NCI-H1048 (cell line): ENCODE measurements at places on chromosomes 6 and 20.

- no peak for DNase-seq
Observed at GRCh38 chr20:38205001-38205400, 39.9 kb upstream of the TGM2 start.

DNA sequence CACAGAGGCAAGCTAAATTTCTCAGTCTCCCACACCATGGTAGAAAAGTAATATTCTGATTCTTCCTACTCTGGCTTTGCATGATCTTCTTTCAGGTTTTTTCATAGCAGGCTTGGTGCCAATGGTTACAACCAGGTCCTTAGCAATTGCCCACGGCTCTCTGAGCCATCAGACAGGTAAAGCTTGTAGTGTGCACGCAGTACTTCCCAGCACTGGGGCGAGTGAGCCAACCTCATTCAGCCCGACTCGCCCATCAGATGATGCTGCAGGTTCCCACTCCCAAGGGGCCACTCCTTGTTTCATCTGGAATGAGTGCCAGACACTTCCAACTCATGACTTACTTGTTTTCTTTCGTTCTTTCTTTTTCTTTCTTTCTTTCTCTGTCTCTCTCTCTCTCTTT is 78.3 kb downstream of the PERP start:
- DNase-seq: no peak

DNA sequence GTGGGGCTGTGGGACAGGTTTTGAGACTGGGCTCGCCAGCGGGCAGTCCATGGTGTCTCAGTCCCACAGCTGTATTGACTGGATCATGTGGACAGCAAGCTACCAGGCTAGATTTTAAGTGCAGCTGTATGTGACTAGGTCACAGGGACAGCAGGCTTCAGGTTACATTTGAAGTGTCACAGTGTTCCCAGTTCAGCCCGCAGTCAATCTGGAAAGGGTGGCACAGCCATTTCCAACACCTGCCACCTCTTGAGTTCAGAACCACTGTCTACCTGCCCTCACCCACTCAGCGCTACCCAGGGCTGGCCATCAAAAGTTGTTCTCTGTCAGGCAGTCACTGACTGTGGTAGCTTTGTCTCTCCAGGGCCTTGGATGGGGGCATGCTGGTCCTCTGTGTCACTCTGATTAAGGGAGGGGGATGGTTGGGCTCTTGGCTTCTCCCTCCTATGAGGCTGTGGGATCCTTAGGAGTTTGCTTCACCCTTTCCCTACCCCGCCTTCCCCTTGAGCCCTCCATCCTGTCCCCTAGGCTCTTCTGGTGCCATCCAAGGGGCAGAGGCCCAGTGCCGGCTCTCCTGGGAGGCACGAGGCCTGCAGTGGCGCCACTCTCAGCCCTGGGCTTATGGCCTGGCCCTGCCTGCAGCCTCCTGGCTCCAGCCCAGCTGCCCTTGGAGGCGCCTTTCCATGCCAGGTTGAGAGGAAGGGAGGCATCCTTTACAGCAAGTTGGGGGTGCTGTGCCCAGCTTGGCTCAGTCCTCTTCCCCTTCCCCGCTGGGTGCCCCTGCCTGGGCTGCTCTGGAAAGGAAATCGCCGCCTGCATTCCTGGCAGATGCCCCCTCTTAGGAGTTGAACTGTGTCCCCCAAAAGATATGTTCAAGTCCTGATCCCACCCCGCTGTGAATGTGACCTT is 44.9 kb downstream of the PNLDC1 start:
- DNase-seq: no peak

GRCh38 chr6:30327232-30327746 is 562 bp downstream of the TRIM39 start:
- no peak for DNase-seq

DNA sequence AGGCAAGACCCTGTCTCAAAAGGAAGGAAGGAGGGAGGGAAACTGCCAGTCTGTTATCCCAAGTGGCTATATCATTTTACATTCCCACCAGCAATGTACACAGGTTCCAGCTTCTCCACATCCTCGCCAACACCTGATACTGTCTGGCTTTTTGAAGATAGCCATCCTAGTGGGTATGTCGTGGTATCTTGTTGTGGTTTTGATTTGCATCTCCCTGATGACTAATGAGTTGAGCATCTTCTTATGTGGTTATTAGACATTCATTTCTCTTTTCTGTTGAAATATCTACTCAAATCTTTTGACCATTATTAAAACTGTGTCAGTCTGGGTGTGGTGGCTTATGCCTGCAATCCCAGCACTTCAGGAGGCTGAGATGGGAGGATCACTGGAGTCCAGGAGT is 47.9 kb upstream of the ARID1B start:
- DNase-seq: no peak

GRCh38 chr6:6583836-6584235 is 4.7 kb upstream of the LY86 start:
- DNase-seq: no peak

GRCh38 chr6:104421650-104422049 is 438.1 kb downstream of the HACE1 start:
- no peak for DNase-seq

GRCh38 chr6:16723826-16724225 is 37.4 kb downstream of the ATXN1 start:
- no peak for DNase-seq

GRCh38 chr6:165632194-165632593 is 30.8 kb downstream of the PDE10A start:
- no peak for DNase-seq

DNA sequence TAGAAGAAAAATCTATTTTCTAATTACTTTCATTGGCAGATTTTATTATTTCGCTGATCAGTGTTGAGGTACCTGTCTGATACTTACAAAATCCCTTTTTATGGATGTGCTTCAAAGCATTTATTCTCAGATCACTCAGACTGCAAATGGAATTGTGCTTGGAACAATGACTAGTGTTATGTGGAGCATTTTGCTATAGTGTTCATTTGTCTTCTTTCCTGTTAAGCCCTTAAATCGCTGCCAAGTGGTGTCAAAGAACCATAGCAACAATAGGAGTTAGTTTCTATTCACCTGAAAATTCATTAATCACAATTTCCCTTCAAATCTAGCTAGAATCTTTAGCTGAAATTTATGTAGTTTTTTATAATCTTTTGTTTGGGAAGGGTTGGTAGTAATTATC is 29.8 kb downstream of the SMPDL3A start:
- no peak for DNase-seq

DNA sequence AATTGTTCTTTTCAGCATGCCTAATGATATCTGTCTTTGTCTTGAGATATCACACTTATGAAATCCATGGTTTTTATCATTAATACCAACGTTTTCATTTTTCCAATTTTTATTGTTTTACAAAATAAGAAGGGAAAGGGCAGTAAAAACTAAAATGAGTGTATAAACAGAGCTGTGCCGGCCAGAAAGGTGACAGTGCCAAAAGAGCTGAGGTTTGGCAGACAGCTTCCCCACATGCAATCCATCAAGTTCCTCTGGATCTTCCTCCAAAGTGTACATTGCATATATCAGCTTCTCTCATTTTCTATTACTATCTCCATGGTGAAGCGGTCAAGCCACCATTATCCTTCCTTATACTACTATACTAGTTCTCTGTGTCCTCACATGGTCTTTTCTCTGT is 10.1 kb upstream of the TMEM244 start:
- DNase-seq: no peak

DNA sequence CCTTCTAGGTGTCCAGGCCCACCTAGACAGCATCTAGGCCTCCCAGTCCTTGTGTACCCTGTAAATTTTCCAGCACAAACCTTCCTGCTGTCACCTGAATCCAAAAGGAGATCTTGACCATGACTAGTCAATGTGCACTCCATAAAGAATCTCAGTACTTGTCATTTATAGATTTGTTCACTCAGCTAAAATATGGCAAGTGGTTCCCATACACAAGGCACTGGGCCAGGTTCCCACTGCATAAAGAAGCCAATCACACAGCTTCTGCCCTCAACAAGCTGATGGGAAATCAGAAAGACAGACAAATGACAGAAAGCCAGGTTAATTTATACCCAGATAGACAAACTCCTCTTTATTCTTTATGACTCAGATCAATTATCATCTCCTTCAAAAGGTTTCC is 526.8 kb downstream of the CD83 start:
- no peak for DNase-seq

DNA sequence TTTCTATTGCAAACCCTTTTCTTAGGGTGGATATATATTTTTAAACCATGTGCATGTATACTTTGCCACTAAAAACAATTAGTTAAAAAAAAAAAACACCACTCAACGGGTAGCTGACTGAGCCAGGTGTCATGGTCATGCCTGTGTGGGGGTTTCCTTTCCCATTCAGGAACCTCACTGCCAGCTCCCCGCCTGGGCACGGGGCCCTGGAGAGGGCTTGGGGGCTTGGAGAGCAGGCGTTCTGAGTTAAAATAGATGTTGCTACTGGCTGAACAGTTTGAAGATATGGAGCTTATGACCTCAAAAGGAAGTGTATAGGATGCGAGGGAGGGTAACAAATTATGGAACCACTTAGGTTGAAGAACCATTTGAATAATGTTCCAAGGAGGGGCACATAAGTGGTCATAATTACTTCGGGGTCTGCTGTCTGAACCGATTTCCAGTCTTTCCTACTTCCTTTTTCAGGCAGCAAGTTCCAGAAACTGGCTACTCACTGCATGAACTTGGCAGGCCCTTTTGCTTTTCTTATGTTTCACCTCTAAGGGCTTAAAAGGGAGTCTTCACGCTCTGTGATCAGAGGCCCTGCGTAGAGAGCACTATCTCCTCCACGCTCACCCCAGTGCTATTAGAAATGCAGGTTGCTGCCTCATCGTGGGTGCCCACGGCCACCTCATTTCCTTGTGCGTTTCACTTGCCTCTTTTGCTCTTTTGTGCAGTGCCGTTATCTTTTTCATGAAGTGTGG is 9.9 kb downstream of the STX16 start:
- no peak for DNase-seq

GRCh38 chr6:35519313-35520015 is 6.8 kb upstream of the TULP1 start:
- no peak for DNase-seq

- no peak for DNase-seq
Observed at GRCh38 chr6:3415082-3415453, 41.8 kb downstream of the SLC22A23 start.

DNA sequence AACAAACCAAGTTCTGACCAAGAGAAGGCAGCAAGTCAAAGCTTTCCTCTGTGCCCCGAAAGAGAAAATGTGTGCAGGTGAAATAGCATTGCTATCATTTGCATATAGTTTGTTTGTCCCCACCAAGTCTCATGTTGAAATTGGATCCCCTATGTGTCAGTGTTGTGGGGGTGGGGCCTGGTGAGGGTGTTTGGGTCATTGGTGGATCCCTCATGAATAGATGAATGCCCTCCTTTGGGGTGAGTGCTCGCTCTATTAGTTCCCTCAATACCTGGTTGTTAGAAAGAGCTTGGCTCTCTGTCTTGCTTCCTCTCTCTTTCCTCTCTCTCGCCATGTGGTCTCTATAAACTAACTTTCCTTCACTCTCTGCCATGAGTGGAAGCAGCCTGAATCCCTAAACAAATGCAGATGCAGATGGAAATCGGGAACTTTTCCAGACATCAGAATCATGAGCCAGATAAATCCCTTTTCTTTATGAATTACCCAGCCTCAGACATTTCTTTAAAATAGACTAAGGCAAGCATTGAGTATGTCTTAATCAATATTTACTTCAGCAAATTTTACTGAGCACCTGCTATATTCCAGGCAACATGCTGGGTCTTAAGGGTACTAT is 43.8 kb upstream of the SYNDIG1 start:
- no peak for DNase-seq

DNA sequence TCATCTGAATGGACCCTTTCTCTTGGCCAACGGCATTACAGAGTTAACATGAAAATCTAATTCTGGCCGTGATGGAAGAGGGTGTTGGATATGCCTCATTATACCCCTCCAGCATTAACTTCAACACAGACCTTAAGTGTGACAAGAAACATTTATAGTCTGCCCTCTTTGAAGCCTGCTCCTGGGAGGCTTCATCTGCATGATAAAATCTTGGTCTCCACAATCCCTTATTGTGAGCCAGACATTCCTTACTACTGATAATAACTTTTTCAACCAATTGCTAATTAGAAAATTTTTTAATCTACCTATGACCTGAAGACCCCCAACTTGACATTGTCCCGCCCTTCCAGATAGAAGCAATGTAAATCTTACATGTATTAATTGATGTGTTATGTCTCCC is 9.3 kb upstream of the HBS1L start:
- no peak for DNase-seq

DNA sequence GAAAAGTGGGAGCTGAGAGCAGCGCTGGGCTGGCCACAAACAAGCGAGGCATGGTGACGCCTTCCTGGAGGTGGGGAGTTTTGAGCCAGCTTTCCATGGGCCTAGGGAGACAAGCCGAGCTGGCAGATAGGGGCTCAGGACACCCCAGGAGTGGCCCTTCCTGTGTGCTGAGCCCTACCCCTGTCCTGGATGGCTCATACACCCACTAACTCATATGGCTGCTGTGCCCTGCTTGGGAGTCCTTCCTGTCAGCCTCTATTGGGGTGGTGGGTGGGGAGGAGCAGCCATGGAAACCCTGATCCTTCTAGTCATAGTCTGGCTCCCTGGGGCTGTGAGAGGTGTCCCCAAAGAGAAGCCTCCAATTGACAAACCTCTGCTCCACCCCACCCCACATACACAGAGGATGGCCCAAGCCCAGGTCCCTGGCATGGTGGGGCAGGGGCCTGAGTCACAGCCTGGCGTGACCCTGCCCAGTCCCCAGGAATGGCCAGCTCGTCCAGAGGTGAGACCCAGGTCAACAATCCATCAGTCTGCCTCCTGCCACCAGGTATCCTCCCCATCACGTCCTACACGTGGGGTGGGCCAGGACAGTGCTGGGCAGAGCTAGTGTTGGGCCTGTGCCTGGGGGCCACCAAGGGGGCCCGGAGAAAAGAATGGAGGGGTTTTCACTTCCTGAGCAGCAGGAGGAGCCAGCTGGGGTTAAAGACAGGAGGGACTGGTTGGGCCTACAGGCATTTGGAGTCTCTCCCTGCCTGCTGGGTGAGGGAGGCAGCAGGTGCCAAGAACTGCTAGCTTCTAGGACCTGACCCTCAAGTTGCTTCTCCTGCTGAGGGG is 52.2 kb downstream of the MRPL14 start:
- DNase-seq: no peak

DNA sequence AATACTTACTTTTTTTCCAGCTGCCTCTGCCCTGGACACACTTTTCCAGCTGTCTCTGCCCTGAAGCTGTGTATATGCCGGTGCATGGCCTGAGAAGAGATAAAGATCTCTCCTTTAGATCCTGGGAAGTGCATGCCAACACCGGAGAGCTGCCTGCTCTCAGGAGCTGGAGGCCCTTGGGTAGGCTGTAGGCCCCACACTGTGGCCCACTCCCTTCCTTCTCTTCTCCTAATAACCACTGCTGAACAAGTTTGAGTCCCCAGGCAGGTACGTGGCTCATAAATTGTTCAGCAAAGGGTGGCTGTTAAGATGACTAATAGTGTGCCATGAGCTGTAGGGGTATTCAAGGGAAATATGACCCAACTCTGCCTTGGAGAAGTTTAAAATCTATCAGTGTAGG is 102.5 kb downstream of the CD24 start:
- no peak for DNase-seq

- no peak for DNase-seq
Observed at GRCh38 chr6:151276112-151276740, 36.5 kb downstream of the AKAP12 start.

DNA sequence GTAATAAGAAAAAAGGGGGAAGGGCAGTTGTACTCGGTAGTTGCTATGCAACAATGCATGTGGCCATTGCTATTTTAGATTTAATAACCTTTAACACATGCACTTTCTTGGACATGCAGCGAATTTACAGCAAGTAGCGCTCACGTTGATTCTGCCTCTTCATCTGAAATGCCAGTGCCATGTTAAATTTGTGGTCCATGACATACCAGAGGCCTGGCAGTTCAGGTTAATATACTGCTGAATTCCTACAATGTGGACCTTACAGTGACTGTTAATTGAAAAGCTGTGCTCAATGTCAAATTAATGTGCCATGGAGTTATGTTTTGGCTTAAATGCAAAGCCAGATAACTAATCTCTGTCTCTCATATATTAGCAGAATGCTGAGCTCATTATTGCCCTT is 699.7 kb downstream of the DOK5 start:
- no peak for DNase-seq
